ENCODE measurements at places on chromosomes 6 and 20. TPM values are rescaled to one million over a fixed set of nuclear protein-coding genes. Genes with fewer than 3 reads are reported as not detected.

VSTM2L gene
- 10.6 TPM for total RNA-seq

SLC17A2 gene
- not detected for total RNA-seq

HIVEP1 gene
- total RNA-seq: 10.3 TPM

PRND gene
- not detected for total RNA-seq

NRN1 gene
- total RNA-seq: 1.0 TPM

WFDC10B gene
- total RNA-seq: not detected

ZMYND8 gene
- total RNA-seq: 13.5 TPM

FAXC gene
- total RNA-seq: 7.2 TPM

LTB gene
- 0.33 TPM for total RNA-seq

KCNK16 gene
- not detected for total RNA-seq

VGLL2 gene
- total RNA-seq: not detected

CRISP3 gene
- not detected for total RNA-seq

GPSM3 gene
- total RNA-seq: 0.40 TPM

ACSS2 gene
- total RNA-seq: 9.7 TPM

KHDC1 gene
- 4.1 TPM for total RNA-seq

NHLRC1 gene
- total RNA-seq: 1.3 TPM

BNIP5 gene
- not detected for total RNA-seq

EFCAB8 gene
- not detected for total RNA-seq

ZFP57 gene
- total RNA-seq: not detected

C4A gene
- total RNA-seq: 1.5 TPM

PXT1 gene
- not detected for total RNA-seq

RSPO3 gene
- total RNA-seq: 97.7 TPM

BYSL gene
- total RNA-seq: 41.2 TPM

MTRF1L gene
- total RNA-seq: 12.1 TPM

PRKN gene
- total RNA-seq: not detected

RIPPLY2 gene
- not detected for total RNA-seq

ARMH2 gene
- not detected for total RNA-seq

CD40 gene
- 4.9 TPM for total RNA-seq

OR2J3 gene
- total RNA-seq: not detected

BPIFB4 gene
- not detected for total RNA-seq

UQCC2 gene
- total RNA-seq: 99.0 TPM

CSE1L gene
- 77.6 TPM for total RNA-seq

HNF4A gene
- 17.3 TPM for total RNA-seq

SEMG1 gene
- total RNA-seq: not detected

NMBR gene
- not detected for total RNA-seq

AIF1 gene
- not detected for total RNA-seq

TLDC2 gene
- not detected for total RNA-seq

DEFB124 gene
- total RNA-seq: not detected

FUT9 gene
- not detected for total RNA-seq

ORC3 gene
- total RNA-seq: 15.1 TPM

PHF20 gene
- total RNA-seq: 27.9 TPM

All from A549 treated with ZK216348 at 1 μM for 4 hours (cell line).